ENCODE measurements at places on chromosomes 7 and 10.

GRCh38 chr10:125101049-125101448 is 59.3 kb downstream of the CTBP2 start:
- no peak for DNase-seq

- DNase-seq = no peak
Measured at GRCh38 chr7:158428131-158428836, 159.3 kb downstream of the PTPRN2 start.

DNA sequence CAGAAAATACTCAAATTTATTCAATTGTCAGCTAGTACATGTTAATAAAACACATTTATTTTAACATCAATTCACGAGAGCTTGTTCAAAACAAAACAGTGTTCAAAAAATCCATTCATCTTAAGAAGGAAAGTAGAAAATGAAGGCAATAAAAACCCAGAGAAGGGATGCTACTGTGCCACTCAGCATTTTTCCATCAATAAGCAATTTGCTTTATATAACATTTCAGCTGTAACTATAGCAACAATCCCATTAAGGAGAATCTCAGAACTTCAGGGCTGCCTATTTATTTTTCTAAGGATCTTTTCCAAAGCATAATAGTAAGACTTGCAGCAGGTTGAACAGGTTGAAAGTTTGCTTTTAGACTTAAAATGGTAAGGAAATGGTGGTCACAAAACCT is 190.5 kb downstream of the PCLO start:
- no peak for DNase-seq

DNA sequence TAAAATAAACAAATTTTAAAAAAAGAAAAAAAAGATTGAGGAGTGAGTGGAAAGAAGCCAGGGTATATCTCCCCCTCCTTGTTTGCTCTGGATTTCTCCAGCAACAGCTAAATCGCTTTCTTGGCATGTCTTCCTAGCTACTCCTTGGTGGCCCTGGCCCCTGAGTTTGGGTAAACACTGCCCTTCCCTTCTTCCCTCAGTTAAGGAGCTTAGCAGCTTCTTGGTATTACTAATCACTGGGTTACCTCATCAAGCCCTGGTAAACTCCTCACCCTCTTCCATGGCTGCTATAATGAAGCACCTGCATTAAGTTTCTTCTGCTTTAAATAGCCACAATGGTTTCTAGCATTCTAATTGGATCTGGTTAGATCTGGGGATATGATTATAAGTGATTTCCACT is 269.8 kb downstream of the FZD1 start:
- no peak for DNase-seq

DNA sequence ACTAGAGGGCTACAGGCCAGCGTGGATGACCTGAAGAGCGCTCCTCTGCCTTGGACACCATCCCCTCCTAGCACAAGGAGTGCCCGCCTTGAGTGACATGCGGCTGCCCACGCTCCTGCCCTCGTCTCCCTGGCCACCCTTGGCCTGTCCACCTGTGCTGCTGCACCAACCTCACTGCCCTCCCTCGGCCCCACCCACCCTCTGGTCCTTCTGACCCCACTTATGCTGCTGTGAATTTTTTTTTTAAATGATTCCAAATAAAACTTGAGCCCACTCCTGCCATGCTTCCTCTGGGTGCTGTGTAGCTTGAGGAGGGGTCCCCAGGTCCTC is 4.5 kb downstream of the SNCG start:
- DNase-seq = no peak

- DNase-seq = no peak
Measured at GRCh38 chr10:74432841-74433594, 282.0 kb downstream of the ADK start.

DNA sequence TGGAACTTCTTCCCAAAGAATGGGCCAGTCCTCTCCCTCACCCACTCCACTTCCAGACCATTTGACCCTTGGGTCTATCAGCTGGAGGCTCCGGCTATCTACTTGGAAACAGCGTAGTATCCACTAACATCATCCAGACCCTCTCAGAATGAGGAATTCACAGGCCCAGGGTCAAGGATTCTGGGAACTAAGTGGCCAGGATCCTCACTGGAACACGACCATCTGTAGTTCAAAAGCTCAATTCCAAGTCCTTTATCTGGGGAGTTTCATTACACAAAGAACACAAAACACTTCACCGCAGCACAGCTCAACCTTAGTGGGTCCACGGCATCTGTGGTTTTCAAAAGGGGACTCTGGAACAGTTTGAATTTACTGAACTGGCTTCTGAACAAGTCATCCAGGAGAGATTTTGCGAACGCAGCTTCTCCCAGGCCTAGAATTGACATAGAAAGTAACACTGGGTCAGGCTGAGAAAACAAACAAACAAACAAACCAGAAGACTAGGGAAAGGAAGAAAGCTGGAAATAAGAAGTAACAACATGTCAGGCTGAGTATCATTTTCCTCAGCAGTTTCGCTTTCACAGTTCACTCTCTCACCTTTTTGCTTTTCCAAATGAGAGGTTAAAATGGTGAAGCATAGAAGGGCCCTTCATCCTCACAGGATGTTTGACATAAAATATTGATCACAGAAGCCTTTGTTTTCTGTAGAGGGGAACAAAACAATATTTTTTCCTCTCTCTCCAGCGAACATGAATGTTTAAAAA is 57.6 kb upstream of the USP6NL start:
- no peak for DNase-seq

GRCh38 chr7:24945899-24946298 is 34.1 kb downstream of the OSBPL3 start:
- no peak for DNase-seq

GRCh38 chr7:974820-975681 is at the start of gene COX19:
Gene COX19 (minus strand): TSS chr7:975549. CDS start chr7:975509, 40 bp downstream.
- peak; percentile 47 for DNase-seq

DNA sequence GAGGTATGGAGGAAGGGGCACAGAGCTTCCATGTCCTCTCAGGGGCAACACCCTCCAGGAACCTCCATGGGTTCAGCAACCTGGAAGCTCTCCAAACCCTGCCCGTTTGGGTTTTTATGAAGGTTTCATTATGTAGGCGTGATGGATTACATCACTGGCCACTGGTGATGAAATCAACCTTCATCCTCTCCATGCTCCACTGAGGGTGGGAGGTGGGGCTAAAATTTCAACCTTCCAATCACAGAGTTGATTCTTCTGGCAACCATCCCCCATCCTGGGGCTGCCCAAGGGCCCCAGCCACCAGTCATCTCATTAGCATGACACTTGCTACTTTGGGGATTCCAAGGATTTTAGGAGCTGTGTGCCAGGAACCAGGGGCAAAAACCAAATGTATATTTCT is 90.1 kb downstream of the TEX36 start:
- DNase-seq = no peak

All from esophagus squamous epithelium (tissue), 5 donors.